ENCODE measurements at places on chromosomes 16 and 17.

- DNase-seq = no peak
These were observed 141.8 kb downstream of the CMIP start for GRCh38 chr16:81586417-81586816.

DNA sequence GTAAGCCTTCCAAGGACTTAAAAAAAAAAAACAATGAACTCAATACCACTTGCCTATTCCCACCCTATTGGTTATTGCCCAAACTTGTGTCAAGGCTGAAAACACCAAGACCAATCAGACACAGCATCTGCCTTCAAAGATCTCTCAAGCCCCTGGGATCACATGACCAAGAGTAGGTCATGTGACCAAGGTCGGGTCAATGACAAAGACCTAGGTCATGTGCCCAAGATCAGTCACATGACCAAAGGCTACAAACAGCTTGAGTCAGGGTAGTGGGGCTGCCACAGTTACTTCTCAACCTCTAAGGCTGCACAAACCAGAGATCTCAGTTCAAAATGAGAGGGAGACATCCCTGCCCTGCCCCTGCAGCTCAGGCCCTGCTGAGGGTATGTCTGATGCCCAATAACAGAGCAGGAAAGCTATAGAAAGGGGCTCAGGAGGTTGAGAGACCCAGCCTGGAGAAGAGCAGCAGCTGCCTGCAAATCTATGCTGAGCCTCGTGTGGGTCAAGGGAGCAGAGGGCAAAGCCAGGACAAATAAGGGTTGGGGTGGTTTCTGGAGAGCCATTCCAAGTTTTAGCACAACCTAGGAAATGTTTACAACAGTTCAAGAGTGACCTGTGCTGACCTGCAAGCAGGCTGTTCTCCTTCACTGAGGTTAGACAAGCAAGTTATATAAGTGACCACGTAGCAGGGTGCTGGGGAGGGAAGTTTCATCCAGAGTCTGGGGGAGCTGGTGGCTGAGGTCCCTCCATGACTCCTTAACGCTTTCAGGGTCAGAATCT is 48.8 kb downstream of the PIMREG start:
- DNase-seq = no peak

GRCh38 chr16:56936491-56936890 is 4.5 kb downstream of the HERPUD1 start:
- no peak for DNase-seq

DNA sequence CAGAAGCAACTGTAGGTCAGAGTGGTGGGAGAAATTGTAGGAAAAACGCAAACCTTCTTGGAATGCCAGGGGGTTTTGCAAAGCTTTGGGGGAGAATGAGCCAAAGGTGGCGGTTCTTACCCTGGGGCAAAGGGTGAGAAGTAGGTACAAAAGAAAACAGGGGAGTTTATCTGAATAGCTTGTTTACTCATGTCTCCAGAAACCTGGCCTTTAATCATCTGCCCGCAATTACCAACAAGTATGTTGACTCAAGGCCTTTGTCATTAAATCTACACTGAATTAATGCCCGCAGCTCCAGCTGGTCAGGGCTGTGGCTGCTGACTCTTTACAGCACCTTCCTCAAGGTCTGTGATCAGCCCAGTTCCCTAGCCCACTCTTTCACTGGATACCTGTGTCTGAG is 320.1 kb downstream of the CBLN1 start:
- no peak for DNase-seq

DNA sequence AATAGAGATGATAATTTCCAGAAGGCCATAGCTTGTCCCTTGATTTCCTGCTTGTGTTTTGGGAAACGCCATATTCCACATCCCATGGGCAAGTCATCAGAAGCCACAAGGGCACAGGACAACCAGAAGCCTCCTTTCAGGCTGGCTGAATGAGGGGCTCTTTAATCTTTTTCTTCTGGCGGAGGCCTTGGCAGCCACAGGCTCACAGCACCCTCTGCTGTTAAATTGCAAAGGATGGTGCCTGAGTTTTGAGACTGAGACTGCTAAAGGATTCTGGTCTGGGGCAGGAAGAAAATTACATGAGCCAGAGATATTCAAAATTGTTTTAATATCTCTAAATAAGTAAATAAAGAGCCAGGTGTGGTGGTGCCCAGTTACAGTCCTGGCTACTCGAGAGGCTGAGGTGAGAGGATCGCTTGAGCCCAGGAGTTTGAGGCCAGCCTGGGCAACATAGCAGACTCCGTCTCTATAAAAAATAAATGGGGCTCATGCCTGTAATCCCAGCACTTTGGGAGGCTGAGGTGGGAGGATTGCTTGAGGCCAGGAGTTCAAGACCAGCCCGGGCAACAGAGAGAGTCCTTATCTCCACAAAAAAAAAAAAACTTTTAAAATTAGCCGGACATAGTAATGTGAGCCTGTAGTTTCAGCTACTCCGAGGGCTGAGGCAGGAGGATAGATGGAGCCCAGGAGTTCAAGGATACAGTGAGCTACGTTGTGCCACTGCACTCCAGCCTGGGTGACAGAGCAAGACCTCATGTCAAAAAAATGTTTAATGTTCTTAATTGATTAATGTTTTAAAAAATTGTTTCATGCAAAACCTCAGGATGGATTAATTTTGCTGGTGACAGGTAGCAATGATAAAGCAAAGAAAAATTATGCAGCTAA is 26.3 kb downstream of the AARSD1 start:
- DNase-seq = no peak

DNA sequence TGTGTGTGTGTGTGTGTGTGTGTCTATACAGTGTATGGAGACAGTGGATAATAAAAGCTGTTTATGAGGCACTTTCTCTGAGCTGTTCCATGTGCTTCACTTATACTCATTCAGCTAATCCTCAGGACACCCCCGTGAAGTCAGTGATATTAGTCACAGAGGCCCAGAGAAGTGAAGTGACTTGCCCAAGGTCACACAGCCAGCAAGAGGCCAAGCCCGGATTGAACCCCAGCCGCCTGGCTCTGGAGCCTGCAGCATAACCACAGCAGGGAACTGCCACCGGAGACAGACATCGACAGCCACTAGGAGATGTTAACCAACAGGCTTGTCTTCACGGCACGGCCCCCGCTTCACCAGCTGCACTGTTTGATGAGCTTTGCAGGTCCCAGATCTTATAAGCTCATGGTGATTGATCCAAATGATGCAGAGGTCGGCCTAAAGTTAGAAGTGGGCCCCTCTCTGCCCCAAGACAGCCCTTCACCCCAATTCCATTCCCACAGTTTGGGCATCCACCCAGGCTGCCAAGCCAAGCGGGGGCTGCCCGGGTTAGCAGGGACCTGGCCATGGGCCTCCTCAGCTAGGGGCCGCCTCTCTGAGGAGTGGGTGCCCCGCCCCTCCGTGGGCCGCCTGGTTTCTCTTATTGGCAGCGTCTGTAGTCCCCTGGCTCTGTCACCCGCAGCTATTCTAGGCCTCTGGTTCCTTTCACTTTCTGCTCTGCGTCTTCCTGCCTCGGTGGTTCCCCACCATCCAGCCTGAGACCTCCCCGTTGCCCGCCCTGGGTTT is 30.9 kb downstream of the SOCS1 start:
- DNase-seq = peak; percentile 88

DNA sequence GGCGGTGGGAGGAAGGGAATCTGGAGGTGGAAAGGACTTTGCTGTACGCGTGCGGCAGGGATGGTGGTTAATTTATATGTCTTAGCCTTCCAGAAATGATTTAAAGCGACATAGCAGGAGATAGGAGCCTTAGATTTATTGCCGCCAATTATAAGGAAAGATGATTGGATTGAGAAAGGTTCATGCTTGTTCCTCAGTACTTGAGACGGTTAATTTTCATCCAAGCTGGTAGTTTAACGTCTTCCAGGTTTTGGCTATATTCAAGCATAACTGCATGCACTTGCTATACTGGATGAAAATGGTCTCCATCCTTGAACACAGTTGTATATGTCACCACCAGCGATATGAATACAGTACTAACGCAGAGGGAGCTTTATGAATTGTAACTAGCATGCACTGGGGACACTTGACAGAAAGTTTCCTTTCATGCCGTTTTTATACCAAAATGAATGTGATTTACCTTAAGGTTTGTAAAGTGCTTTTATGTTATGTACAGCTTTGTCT is 610 bp upstream of the PEX12 start:
- no peak for DNase-seq

DNA sequence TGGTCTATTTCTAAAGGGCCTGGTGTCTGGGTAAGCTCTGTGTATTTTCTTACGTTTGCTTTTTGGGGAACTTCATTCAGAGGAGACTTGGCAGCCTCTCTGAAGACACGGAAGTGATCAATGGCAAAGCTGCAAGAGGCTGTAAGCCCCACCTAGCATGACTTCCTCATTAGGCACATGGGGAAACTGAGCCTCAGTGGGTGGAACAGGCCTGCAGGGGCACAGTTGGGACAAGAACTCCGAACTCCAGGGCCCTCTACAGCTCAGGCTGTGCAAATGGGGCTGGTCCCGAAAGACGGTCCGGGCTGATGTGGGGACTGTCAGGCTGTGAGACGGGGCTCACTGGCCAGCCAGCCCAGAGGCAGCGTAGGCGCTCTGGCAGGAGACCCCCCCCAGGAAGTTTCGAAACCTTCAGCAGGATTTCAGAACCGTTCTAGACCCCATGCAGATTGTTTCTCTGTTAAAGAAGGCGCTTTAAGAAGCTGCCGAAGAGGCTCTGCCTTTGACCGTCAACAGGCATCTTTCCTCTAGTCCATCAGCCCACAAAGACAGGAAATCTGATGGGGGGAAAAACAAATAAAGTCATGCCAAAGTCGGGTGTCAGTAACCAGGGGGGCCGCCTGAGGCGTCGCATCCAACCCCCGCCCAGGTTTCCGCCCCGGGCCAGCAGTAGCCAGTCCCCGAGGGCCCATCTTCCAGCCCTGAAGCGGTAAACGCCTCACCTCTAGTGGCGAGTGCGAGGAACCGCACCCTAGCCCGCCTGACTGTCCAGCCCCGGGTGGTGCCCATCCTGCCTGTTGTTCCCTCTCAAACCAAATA is 79.8 kb upstream of the TBC1D3K start:
- DNase-seq = peak; percentile 61
